ENCODE measurements at places on chromosomes 2 and 18.

DNA sequence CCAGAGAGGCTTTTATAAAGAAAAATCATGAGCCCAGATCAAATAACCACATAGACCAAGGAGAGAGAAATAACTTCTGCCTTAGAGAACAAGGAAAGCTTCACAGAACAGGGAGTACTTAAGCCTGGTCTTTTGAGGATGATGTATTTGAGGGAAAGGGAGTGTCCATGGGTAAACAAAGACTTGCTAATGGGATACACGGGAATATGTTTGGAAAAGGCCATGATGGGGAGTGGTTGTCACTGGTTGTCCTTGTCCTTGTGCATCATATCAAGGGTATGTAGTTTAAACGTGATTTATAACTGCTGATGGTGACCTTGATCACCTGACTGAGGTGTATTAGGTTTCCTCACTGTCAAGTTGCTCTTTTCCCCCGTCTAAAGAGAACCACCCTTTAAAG is 169.9 kb downstream of the FAM210A start:
- no peak for DNase-seq

DNA sequence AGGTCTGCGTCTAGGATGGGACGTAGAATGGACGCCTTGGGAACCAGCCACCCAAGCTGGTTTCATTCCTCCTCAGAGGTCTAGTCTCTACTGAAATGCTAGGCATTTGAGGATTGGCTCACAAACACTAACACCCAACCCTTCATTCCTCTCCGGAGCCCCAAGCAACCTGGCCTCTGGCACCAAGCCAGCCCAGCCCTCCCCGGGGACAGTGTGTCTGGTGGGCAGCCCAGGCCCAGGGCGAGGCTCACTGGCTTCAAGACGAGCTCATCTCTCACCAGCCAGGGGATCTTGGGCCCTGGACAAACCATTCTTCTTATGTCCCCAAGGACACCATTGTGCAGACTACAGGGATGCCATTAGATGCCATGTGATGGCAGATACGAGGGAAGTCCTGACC is 182.5 kb downstream of the CTIF start:
- DNase-seq, result no peak

DNA sequence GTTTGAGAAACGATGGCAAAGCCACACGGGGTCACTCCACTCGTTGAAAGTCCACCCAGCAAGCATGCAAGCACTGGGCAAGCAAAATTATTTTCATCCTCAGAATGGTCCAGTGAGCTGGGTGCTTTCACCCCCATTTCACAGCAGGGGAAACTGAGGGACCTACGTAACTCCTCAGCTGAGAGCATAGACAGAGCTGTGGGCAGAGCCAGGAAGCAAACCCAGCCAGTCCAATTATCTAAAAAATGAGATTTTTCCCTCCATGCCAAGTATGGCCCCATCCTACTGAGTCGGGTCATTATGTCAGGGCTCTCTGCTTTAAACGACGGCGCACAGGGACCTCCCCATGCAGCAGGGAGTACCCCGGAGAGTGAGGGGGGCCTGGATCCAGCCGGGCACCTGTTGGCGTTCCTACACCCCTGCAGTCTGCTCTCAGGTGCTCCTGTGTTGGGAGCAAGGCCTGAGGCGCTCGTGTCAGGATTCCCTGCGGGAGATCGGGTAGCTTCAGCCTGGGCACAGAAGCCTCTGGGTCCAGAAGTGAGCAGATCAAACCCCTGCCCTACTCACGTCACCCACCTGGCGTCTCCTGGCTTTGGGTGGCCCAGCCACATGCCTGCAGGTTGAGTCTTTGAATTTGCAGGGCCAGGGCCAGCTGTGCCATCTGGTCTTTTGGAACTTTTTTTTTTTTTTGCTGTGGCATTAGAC is 17.3 kb downstream of the TWIST2 start:
- no peak for DNase-seq

GRCh38 chr18:77359561-77360314 is 110.1 kb downstream of the GALR1 start:
- DNase-seq, result no peak

- DNase-seq, result no peak
Observed at GRCh38 chr2:71852141-71852711, 295.4 kb downstream of the CYP26B1 start.

DNA sequence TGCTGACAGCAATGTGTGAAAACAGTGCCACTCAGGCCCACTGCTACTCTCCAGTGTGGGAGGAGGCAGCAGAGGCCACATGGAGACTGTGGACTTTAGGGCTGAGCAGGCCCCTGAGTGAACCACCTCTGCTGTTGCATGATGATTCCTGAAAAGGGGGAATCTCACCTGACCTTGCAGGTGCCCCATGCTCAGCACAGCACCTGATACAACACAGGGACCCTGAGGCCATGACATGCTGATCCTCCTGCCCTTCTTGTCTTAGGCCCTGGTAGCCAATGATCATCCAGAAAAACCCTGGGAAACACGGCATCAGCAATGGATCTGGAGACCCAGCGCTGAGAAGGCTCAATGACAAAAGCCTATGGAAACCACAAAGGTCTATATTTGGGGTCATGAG is 446.8 kb upstream of the MYT1L start:
- DNase-seq, result no peak

DNA sequence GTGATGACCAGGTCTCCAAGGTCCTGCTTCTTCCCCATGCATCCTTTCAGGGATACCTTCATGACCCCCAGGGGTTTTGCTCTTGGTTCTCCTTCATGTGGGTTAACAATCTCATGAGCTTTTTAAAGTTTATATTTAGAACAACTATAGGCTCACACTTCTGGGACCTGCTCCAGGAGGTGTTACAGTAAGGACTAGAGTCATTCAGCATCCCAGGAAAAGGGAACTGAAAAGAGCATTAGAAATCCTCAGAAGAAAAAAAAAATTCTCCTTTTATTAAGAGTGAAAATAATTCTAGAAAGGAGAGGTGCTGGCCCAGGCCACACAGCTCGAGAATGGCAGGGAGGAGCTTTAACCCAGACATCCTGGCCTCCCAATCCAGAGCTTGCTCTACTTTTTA is 66.5 kb downstream of the SETBP1 start:
- DNase-seq, result no peak

DNA sequence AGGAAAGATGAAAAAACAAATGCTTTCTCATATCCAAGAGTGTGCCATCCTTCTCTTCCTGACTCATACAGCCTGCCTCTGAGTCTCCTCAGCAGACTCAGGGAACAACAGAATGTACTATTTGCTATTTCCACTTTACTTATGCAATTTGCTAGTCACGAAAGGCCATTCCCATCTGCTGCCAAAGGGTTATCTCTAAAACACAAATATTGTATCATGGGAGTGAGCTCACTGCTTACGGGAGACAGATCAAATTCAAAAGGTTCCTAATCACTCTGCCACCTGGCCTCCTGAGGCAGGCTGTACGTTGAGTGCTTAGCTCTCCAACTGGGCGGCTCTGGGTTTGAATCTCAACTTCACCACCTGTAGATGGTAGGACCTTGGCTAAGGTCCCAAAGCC is 92.0 kb downstream of the GAREM1 start:
- DNase-seq, result no peak

DNA sequence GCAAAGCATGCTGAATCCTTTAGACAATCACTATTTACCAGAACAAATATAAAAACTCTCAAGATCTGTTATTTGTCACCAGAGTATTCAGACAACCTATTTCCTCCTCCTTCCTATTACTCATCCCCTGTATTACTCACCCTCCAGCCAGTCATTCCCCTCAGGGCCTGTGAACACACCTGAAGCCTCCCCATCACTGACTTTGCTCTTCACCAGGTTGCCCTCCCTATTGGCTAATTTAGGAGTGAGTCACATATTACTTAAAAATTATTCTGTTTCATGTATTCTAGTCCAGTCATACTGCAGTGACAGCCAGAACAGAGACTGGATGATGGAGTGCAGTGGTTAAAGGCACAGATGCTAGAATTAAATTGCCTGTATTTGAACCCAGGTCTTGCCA is 3.7 kb upstream of the ATG16L1 start:
- DNase-seq, result peak; percentile 65

DNA sequence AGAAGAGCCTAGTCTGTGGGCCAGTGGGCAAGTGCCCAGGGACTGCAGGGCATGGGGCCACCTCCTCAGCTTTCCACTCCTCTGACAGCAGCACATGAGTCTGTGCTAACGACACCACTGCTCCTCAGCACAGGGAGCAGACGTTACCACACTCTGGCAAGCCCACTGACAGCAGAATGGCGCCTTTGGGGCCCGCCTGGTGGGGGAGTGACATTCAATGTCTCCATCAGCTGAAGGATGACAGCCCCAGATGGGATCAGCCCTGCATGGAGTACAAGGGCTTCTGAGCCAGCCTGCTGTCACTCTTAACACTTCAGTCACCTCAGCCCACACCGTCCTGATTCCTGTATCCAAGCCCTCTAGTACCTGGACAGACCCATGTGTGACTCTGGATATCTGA is 149.4 kb upstream of the SMAD2 start:
- no peak for DNase-seq

DNA sequence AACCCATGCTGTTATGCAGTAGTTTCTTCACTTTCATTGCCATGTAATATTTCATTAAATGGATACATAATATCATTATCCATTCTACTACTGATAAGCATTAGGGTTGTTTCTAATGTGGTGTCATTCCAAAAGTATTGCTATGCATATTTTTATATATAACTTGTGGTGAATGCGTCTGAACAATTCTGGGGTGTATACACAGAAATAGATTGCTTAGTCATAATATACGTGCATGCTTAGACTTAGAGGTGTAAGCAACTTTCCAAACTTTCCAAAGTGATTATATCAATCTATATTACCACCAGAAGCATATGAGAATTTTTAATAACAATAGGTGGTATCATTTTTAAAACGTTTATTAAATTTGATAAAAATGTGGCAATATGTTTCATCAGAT is 540.9 kb downstream of the DSC3 start:
- no peak for DNase-seq

- DNase-seq, result no peak
Observed at GRCh38 chr2:143696651-143697050, 567.4 kb downstream of the ARHGAP15 start.

GRCh38 chr18:37160038-37160820 is 331.3 kb downstream of the KIAA1328 start:
- DNase-seq, result no peak

DNA sequence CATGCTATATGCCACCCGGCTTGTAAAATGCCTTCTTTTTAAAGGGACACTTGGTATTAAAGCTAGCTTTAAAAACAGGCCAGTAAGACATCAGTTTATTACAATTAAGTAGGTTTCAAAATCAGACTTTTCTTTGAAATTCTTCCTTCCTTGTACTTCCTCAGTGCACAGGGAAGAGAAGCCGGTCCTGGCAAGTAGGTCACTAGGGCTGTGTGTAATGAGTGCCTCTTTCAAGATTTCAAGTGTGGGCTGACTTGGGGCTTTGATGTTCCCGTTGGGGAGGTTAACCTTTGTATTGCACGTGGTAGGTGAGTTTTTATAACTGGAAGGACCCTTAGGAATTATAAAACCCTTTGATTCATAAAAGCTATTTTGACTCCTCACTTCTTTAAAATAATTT is 566.4 kb upstream of the ID2 start:
- no peak for DNase-seq

All from CD4-positive, alpha-beta T cell treated with Interleukin-17A for 1 hour (primary cell).